ENCODE measurements at places on chromosomes 3 and 15. TPM values are rescaled to one million over a fixed set of nuclear protein-coding genes. Genes with fewer than 3 reads are reported as not detected.

DNA sequence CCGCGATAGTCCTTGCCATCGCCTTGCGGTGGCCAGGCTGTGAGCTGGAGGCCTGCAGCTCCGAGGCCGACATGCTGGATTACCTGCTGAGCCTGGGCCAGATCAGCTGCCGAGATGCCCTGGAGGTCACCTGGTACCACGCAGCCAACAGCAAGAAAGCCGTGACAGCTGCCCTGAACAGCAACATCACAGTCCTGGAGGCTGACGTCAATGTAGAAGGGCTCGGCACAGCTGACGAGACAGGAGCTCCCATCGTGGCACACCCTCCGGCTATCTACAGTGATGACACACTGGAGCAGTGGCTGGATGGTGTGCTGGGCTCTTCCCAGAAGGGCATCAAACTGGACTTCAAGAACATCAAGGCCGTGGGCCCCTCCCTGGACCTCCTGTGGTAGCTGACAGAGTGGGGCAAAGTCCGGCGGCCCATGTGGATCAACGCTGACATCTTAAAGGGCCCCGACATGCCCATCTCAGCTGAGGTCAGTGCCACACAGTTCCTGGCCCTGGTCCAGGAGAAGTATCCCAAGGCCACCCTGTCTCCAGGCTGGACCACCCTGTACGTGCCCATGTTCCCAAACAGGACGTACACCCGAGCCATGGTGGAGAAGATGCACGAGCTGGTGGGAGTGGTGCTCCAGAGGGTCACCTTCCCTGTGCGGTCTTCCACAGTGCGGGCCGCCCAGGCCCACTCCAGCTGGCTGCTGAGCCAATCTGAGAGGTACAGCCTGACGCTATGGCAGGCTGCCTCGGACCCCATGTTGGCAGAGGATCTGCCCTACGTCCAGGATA is 70.2 kb downstream of the FAM43A start:
- no peak for DNase-seq
- H3K4me1 ChIP-seq, result no peaks in the 10 kb centered on the region
- no peaks in the 10 kb centered on the region for H3K36me3 ChIP-seq
- no peak overlapping the region for H3K4me3 ChIP-seq

GRCh38 chr3:87828046-87828445 is 230.8 kb downstream of the CGGBP1 start:
- no peak overlapping the region for H3K27ac ChIP-seq
- DNase-seq, result no peak
- no peaks in the 10 kb centered on the region for H3K4me1 ChIP-seq
- H3K27me3 ChIP-seq, result no peaks in the 10 kb centered on the region

DNA sequence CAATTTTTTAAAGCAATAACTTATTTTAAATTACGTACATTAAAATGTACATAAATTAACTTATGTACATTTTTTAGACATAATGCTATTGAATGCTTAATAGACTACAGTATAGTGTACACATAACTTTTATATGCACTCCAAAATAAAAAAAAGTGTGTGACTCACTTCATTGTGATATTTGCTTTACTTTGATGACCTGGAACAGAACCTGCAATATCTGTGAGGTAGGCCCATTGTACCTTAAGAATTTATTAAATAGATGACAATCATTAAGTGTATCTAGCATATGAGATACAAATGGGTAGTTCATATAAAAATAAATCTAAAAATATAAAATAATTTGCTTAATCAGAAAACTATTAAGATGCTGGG is 276.7 kb downstream of the NFKBIZ start:
- DNase-seq, result no peak
- no peak overlapping the region for H3K27ac ChIP-seq
- H3K4me3 ChIP-seq, result no peak overlapping the region
- H3K27me3 ChIP-seq, result no peaks in the 10 kb centered on the region
- H3K36me3 ChIP-seq, result no peaks in the 10 kb centered on the region
- H3K4me1 ChIP-seq, result peaks cover 15% of the 10 kb centered on the region

DNA sequence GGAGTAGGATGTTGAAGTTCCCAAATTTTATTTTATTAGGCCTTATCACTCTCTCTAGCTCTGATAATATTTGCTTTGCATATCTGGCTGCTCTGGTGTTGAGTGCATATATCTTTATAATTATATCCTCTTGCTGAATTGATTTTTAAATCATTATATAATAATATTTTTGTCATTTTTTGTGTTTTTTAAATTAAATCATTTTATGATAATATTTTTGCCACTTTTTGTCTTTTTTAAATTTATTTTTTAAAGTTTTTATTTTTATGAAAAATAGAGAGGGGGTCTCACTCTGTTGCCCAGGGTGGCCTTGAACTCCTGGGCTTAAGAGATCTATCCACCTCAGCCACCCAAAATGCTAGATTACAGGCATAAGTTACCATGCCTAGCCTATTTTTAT is 34.5 kb upstream of the OTOL1 start:
- H3K4me3 ChIP-seq, result no peak overlapping the region
- no peaks in the 10 kb centered on the region for H3K27me3 ChIP-seq
- H3K4me1 ChIP-seq, result no peaks in the 10 kb centered on the region
- H3K36me3 ChIP-seq, result no peaks in the 10 kb centered on the region
- H3K27ac ChIP-seq, result no peak overlapping the region

DNA sequence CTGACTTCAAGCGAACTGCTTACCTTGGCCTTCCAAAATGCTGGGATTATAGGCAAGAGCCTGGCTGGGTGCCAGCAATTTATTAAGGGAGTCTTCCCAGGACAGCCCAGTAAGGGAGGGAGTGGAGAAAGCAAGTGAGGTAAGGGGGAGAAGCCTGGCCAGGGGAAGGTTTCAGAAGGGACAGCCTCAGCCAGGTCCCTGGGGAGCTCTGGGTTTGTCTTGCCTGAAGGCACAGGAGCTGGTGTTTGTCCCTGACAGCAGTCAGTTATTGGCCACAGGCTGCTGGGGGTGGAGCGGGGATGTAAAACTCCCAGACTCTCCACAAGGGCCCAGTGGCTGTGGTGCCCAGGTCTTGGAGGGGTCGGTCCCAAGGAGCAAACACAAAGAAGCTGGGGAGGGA is 33.0 kb upstream of the CDCP1 start:
- no peak for DNase-seq
- peak overlapping the region; percentile 72 for H3K27ac ChIP-seq
- no peaks in the 10 kb centered on the region for H3K27me3 ChIP-seq

DNA sequence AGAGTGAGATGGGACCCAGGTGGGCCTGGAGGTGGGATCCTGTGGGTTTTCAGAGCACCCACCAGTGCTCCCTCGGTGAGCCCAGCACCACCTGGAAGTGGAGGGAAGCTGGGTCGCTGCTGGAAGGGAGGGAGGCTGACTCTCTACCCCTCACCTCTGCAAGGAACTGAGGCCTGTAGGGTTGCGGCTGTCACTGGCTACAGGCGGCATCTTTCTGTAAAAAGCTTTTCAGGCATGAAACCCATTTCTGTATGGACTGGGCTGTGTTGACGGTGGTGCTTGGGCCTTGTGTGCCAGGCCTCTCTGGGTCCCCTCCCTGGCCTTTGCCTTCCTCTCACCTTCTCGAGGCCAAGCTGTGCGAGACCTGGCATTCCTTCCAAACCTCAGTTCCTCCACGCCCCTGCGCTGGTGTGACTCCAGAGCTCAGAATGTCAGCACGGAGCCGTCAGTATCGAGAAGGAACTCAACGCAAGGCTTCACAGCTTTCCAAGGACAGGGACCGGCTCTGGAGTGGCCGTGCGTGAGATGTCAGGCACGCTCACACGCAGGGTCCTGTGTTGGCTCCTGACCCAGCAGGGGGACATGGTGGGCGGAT is 16.6 kb downstream of the ABTB1 start:
- H3K27me3 ChIP-seq, result no peaks in the 10 kb centered on the region
- H3K27ac ChIP-seq, result peak overlapping the region; percentile 74
- H3K36me3 ChIP-seq, result no peaks in the 10 kb centered on the region
- peak; percentile 53 for DNase-seq
- H3K4me1 ChIP-seq, result peaks cover 36% of the 10 kb centered on the region
- H3K4me3 ChIP-seq, result no peak overlapping the region

- DNase-seq, result no peak
- H3K4me1 ChIP-seq, result no peaks in the 10 kb centered on the region
- no peak overlapping the region for H3K27ac ChIP-seq
- no peaks in the 10 kb centered on the region for H3K27me3 ChIP-seq
These were observed 34.4 kb downstream of the UBR1 start for GRCh38 chr15:43071451-43071850.

DNA sequence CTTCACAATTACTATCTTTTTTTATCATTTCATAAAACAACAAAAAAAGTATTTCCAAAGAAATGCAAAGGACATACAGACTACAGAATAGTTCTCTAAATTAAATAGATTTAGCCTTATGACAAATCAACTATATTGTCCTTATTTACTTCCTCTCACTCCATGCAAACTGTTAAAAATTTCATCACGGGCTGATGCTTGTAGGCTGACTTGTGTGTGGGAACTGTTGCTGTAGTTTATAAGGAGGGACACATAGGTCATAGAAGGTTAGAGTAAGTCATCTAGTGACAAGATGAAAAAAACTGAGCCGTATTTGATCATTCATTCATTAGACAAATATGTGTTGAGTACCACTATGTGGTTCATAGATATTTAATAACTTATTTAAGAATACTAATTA is 232.5 kb upstream of the TBL1XR1 start:
- H3K27me3 ChIP-seq, result no peaks in the 10 kb centered on the region
- no peaks in the 10 kb centered on the region for H3K36me3 ChIP-seq
- H3K27ac ChIP-seq, result no peak overlapping the region
- no peaks in the 10 kb centered on the region for H3K4me1 ChIP-seq
- no peak overlapping the region for H3K4me3 ChIP-seq
- no peak for DNase-seq

- no peak overlapping the region for H3K27ac ChIP-seq
- no peaks in the 10 kb centered on the region for H3K36me3 ChIP-seq
- H3K4me1 ChIP-seq, result peaks cover 10% of the 10 kb centered on the region
These were observed 32.7 kb downstream of the CD200 start for GRCh38 chr3:112365636-112366035.

GRCh38 chr15:68407886-68408881 is 23.8 kb downstream of the ITGA11 start:
- no peak overlapping the region for H3K4me3 ChIP-seq
- DNase-seq, result peak; percentile 40
- no peak overlapping the region for H3K27ac ChIP-seq
- H3K36me3 ChIP-seq, result no peaks in the 10 kb centered on the region

DNA sequence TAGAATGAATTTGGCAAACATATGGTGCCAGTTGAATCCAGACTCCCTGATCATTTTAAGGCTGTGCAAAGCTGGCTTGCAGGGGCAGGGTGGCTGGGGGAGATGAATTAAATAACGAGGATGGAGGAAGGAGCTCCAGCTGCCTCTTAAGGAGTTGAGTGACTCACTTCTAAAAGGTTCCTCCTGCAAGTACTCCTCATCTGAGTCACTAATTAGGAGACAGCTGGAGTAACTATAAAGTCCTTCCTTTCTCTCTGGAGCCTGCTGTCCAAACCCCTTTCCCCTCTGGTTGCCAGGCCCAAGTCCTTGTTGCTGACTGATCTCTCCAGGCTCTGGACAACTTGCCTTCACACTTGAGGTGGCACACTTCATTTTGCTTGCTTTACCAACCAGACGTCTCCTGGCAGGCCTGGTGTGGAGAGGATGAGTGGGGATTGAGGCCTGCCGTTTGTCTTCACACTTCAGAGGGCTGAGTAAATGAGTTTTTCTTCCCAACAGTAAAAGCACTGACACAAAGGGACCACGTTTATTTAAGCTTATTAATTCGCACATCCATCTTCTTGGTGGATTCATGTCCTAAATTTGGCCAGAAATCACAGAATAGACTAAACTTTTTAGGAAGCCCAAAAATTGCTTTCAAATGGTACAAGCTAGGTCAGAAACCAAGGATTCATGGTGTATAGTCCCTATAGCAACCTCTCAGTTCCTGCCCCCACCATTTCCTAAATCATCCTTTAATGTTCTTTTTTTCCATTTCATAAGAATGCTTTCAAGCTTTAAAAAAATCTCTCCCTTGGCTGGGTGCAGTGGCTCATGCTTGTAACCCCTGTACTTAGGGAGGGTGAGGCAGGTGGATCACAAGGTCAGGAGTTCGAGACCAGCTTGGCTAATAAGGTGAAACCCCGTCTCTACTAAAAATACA is 90.5 kb upstream of the MYRIP start:
- H3K4me1 ChIP-seq, result no peaks in the 10 kb centered on the region
- no peak overlapping the region for H3K27ac ChIP-seq
- DNase-seq, result no peak
- no peak overlapping the region for H3K4me3 ChIP-seq
- H3K36me3 ChIP-seq, result no peaks in the 10 kb centered on the region

GRCh38 chr3:13278783-13279531 is 141.2 kb downstream of the NUP210 start:
- peak; percentile 37 for DNase-seq
- H3K36me3 ChIP-seq, result no peaks in the 10 kb centered on the region
- H3K4me1 ChIP-seq, result no peaks in the 10 kb centered on the region

GRCh38 chr15:92879949-92880725 is 20.0 kb upstream of the CHD2 start:
- H3K27ac ChIP-seq, result no peak overlapping the region
- H3K4me3 ChIP-seq, result no peak overlapping the region
- no peak for DNase-seq
- H3K27me3 ChIP-seq, result no peaks in the 10 kb centered on the region

- H3K4me3 ChIP-seq, result no peak overlapping the region
- H3K4me1 ChIP-seq, result no peaks in the 10 kb centered on the region
- peaks cover 8% of the 10 kb centered on the region for H3K27me3 ChIP-seq
- no peak overlapping the region for H3K27ac ChIP-seq
These were observed 122.6 kb downstream of the RAB11A start for GRCh38 chr15:65991721-65992483.

- H3K27me3 ChIP-seq, result no peaks in the 10 kb centered on the region
- DNase-seq, result no peak
- H3K4me3 ChIP-seq, result no peak overlapping the region
- H3K4me1 ChIP-seq, result no peaks in the 10 kb centered on the region
These were observed 213.9 kb downstream of the CLSTN2 start for GRCh38 chr3:140148824-140149390.

DNA sequence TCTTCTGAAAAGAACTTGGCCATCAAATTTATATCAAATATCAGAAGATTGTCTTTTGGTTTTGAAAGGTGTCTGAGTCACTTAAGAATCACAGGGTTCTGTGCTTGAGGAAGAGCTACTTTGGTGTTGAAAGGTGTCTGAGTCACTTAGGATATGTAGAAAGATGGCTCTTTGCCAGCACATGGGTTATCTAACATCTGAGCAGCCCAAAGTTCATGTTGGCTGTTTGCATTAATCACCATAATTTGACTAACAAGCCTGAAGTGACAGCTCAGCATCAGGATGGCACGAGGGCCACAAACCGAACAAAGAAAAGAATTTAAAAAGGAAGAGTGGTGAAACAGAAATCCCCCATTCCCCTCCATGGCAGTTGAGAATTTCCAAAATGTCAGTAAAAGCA is 190.5 kb upstream of the CMC1 start:
- no peaks in the 10 kb centered on the region for H3K4me1 ChIP-seq
- no peak overlapping the region for H3K4me3 ChIP-seq
- no peaks in the 10 kb centered on the region for H3K36me3 ChIP-seq
- H3K27me3 ChIP-seq, result no peaks in the 10 kb centered on the region
- DNase-seq, result no peak
- H3K27ac ChIP-seq, result no peak overlapping the region

- DNase-seq, result no peak
- no peak overlapping the region for H3K4me3 ChIP-seq
These were observed 14.6 kb upstream of the POLG start for GRCh38 chr15:89349206-89349558.

GRCh38 chr3:31371484-31372177 is 161.1 kb upstream of the STT3B start:
- H3K36me3 ChIP-seq, result no peaks in the 10 kb centered on the region
- no peak overlapping the region for H3K4me3 ChIP-seq
- no peak for DNase-seq
- no peaks in the 10 kb centered on the region for H3K27me3 ChIP-seq

CLDN1 gene
- 0.27 TPM for total RNA-seq

FBXW12 gene
- not detected for total RNA-seq

SH3GL3 gene
- total RNA-seq, result not detected

CA12 gene
- 2.1 TPM for total RNA-seq

CLRN1 gene
- not detected for total RNA-seq

DNAH12 gene
- not detected for total RNA-seq

IMPG2 gene
- total RNA-seq, result 1.4 TPM

PLOD2 gene
- 74.2 TPM for total RNA-seq

Data from sigmoid colon (tissue), 7 donors.